Ovary (tissue), 10 donors: ENCODE measurements at places on chromosomes 3 and 15. TPM values are rescaled to one million over a fixed set of nuclear protein-coding genes. Genes with fewer than 3 reads are reported as not detected.

PLCB2 gene
- 1.9 TPM for total RNA-seq

SAMMSON gene
- 0.52 TPM for total RNA-seq

GOLGA8N gene
- total RNA-seq, result 13.1 TPM

PRSS50 gene
- total RNA-seq, result 0.28 TPM

CLRN1 gene
- not detected for total RNA-seq

TMEM40 gene
- not detected for total RNA-seq

SPATA12 gene
- total RNA-seq, result not detected

DNA sequence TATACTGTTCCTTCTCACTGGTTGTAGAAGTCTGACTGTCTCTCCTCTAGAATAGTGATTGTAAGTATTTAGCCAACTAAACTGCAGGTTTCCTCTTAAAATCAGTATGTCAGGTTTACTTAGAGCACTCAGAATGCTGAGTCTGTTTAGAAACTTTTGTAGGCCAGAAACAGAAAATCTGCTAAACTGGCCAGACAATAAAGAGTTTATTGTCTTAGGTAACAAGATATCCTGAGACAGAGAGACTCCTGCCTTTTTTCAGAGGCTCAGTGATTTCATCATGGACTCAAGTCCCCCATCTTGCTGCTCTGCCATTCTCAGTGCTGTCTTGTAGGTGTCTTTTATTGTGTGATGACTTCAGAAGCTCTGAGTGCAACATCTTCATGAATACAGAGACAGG lies 279.0 kb downstream of the MFSD1 start:
- no peaks in the 10 kb centered on the region for H3K36me3 ChIP-seq
- no peaks in the 10 kb centered on the region for H3K27me3 ChIP-seq
- DNase-seq, result no peak
- no peaks in the 10 kb centered on the region for H3K4me1 ChIP-seq
- no peak overlapping the region for H3K4me3 ChIP-seq
- H3K27ac ChIP-seq, result no peak overlapping the region

DNA sequence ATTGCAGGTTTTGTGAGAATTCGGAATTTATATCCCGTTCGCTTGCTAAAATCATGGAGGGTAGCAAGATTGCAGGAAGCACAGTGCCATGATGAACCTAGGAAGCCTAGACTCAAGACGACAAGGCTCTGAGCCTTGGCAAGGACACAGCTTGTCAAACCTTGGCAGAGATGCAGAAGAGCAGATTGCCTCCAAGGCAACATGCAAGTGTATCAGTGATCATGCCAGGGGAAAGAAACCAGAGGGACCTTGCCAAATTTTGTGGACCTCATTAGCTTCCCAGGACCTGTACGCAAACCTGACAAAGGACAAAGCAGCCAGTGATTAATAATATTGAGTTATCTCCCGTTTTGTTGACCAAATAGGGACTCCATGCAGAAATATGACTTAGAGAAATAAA lies 159.7 kb downstream of the GOLIM4 start:
- no peak overlapping the region for H3K27ac ChIP-seq
- no peaks in the 10 kb centered on the region for H3K4me1 ChIP-seq
- H3K4me3 ChIP-seq, result no peak overlapping the region
- no peaks in the 10 kb centered on the region for H3K27me3 ChIP-seq
- no peak for DNase-seq

DNA sequence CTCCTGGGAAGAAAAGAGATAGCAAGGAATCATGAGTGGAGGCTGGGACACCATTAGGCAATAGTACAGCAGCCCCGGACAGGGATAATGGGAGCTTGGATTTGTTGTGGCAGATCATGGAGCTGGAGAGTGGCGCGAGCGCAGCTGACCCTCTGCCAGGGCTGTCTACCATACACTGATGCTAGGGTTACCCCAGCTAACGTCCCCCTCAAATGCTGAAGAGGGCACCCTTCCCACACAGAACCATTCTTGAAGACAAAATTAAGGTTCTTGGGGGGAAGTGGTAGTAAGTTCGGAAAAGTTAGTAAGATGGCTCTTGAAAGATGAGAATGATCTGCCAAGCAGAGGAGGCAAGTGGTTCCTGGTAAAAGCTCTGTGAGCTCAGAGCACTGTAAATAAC lies 61.1 kb downstream of the ST3GAL6 start:
- no peaks in the 10 kb centered on the region for H3K36me3 ChIP-seq
- H3K27ac ChIP-seq, result no peak overlapping the region
- H3K4me3 ChIP-seq, result no peak overlapping the region
- no peaks in the 10 kb centered on the region for H3K27me3 ChIP-seq
- peaks cover 3% of the 10 kb centered on the region for H3K4me1 ChIP-seq
- no peak for DNase-seq

DNA sequence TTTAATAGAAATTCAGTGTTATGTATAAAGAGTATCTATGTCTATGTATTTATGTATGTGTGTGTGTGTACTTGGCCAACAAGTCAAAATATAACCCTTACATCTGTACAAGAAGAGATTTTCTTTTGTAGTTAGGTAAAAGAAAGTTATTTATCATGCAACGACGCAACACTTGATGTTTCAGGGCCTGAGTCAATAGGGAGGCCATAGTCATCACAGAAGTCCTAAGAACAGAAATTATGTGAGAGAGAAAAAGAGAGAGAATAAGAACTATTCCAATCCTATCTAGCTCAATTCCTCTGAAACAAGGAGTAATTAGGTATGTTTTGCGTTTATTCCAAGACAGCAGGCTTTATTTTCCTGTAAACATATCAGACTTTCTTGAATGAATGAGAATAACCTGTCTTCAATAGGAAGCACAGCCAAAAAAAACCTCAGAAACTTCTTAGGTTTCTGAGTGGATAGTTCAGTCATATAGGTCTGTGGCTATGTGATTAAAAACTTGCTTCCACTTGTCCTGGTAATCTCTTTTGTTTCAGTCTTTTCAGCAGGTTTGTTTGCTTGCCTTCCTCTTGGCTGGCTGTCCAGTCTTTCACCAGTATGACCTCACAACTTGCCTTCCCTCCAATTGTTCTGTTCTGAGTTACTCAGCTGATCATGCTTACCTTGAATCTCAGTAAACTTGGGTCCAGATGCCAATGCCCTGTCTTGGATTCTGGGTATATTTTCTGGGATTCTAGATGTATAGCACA lies 382.4 kb upstream of the GBE1 start:
- no peak overlapping the region for H3K27ac ChIP-seq
- no peaks in the 10 kb centered on the region for H3K4me1 ChIP-seq
- no peak overlapping the region for H3K4me3 ChIP-seq
- H3K27me3 ChIP-seq, result no peaks in the 10 kb centered on the region
- no peak for DNase-seq

DNA sequence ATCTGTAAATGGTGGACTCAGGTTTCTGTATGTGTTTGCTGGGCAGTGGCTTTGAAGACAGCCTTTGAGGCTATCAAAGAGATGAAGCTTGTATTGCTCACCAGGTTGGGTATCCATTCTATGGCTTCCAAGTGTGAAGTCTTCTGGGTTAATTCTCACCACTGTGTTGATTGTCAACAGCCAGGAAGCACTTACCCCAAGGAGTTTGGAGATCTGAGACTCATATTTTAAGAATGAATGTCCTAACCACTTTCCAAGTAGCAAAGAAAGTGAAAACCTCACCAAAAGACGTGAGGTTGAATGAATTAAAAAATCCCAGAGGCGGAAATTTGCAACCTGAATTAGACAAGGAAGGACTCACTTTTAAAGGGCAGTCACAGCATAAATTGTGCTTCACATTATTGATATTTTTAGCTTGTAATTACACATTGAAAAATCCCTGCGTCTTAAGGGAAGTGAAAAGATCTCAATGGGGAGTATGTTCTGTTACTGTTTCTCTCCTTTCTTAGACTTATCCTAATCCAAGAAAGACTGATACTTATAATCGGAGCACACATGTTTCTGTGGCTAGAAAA lies 304.0 kb upstream of the TPRG1 start:
- H3K27me3 ChIP-seq, result no peaks in the 10 kb centered on the region
- H3K4me3 ChIP-seq, result no peak overlapping the region
- no peak for DNase-seq
- peaks cover 3% of the 10 kb centered on the region for H3K4me1 ChIP-seq

GRCh38 chr3:195441476-195441991 lies 1.3 kb downstream of the ACAP2 start:
- DNase-seq, result no peak
- peak overlapping the region; percentile 99 for H3K4me3 ChIP-seq
- no peaks in the 10 kb centered on the region for H3K27me3 ChIP-seq
- H3K4me1 ChIP-seq, result peaks cover 5% of the 10 kb centered on the region

DNA sequence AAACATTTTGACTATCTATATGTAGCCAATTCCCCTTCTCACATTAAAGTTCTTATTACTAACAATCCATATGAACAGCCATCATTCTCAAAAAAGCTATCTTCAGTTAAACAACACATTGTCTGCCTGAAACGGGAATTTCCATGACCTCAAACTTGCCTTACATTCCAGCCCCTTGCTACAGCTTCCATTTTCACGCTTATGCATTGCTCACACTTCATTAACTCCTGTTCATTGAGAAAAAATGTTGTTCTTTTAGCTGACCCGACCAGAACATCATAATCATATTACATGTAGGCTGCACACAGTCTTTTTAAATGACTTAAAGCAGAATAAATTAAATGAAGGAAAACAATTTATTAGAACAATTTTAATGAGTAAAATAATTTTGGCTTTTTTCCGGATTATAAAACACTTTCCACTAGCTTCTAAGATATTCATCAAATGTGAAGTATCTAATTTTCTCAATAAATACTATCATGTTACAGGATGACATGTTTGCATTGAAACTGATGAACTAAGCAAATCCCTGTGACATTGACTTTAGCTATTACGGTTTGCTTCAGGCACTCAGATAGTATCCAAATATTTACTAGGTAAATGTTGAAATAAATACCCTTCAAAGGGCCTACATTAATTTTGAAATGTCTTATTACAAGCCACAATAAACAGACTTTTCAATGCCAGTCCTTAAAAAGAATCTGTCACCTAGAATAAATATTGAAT lies 49.9 kb downstream of the P3H2 start:
- peaks cover 2% of the 10 kb centered on the region for H3K4me1 ChIP-seq
- no peak overlapping the region for H3K4me3 ChIP-seq
- no peaks in the 10 kb centered on the region for H3K36me3 ChIP-seq
- no peaks in the 10 kb centered on the region for H3K27me3 ChIP-seq
- H3K27ac ChIP-seq, result no peak overlapping the region

GRCh38 chr3:9214185-9214584 lies 35.3 kb downstream of the SRGAP3 start:
- H3K4me1 ChIP-seq, result no peaks in the 10 kb centered on the region
- no peaks in the 10 kb centered on the region for H3K36me3 ChIP-seq
- peak overlapping the region; percentile 32 for H3K27ac ChIP-seq

DNA sequence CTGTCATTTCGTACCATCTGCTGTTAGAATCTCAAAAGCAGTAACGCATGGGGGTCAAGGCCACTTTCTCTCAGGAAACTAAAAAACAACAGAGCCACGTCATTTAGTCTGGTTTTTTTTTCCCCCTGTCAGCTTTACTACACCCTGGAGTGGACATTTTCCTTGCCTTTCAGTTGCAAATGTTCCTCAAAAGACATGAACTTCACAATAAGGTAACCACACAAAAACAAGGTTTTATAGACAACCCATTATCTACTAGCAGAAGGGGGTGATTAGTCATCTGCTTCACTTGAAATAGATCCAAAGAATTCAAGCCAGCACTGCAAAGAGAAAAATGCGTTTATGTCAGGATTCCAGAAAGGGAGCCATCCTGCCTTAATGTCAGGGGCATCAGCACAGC lies 171.8 kb upstream of the CDIN1 start:
- H3K36me3 ChIP-seq, result no peaks in the 10 kb centered on the region
- H3K27me3 ChIP-seq, result no peaks in the 10 kb centered on the region
- H3K4me1 ChIP-seq, result peaks cover 3% of the 10 kb centered on the region
- no peak overlapping the region for H3K27ac ChIP-seq
- H3K4me3 ChIP-seq, result no peak overlapping the region

DNA sequence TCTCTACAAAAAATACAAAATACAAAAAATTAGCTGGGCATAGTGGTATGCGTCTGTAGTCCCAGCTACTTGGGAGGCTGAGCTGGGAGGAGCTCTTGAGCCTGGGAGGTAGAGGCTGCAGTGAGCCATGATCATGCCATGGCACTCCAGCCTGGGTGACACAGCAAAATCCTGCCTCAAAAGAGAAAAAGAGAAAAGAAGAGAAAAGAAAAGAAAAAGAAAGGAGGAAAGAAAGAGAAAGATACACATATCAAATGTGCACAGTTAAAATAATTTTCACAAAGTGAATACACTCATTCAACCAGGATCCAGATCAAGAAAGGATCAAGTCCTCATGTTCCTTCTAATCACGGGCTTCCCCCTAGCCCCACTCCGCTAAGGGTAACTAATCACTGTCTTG lies 5.8 kb upstream of the C15orf61 start:
- no peaks in the 10 kb centered on the region for H3K36me3 ChIP-seq
- no peaks in the 10 kb centered on the region for H3K27me3 ChIP-seq
- no peak overlapping the region for H3K4me3 ChIP-seq
- H3K27ac ChIP-seq, result no peak overlapping the region
- H3K4me1 ChIP-seq, result no peaks in the 10 kb centered on the region
- DNase-seq, result no peak

GRCh38 chr3:183161552-183162336 lies 790 bp downstream of the LAMP3 start:
- no peaks in the 10 kb centered on the region for H3K27me3 ChIP-seq
- H3K36me3 ChIP-seq, result no peaks in the 10 kb centered on the region
- no peak overlapping the region for H3K27ac ChIP-seq
- no peak for DNase-seq
- peaks cover 3% of the 10 kb centered on the region for H3K4me1 ChIP-seq

- H3K27me3 ChIP-seq, result no peaks in the 10 kb centered on the region
- H3K27ac ChIP-seq, result no peak overlapping the region
- DNase-seq, result no peak
- no peaks in the 10 kb centered on the region for H3K36me3 ChIP-seq
- no peaks in the 10 kb centered on the region for H3K4me1 ChIP-seq
Observed at GRCh38 chr15:26298010-26298658, 435.0 kb upstream of the ATP10A start.

- H3K4me1 ChIP-seq, result no peaks in the 10 kb centered on the region
- H3K27me3 ChIP-seq, result no peaks in the 10 kb centered on the region
- no peak overlapping the region for H3K27ac ChIP-seq
- no peak overlapping the region for H3K4me3 ChIP-seq
- no peaks in the 10 kb centered on the region for H3K36me3 ChIP-seq
- no peak for DNase-seq
Observed at GRCh38 chr3:189593581-189593980, 37.6 kb upstream of the TP63 start.

DNA sequence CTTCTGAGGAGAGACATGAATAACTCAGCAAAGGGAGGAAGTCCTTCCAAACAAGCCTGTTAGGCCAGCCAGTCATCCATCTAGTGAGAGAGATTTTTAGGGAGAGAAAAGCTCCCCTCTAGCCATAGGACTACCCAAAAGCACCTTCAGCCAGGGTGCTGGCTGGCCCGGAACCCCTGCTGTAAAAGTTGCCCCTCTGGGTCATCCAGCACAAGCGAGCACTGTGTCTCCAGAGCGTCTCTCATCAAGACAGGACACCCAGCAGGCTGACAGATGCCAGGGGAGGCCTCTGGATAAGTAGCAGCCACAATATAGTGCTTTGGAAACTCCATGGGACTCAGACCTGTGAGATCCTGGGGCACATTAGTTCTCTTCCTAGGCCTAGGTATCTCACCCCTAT lies 24.5 kb downstream of the ANXA2 start:
- no peak for DNase-seq
- no peak overlapping the region for H3K27ac ChIP-seq
- H3K4me3 ChIP-seq, result no peak overlapping the region
- H3K27me3 ChIP-seq, result no peaks in the 10 kb centered on the region
